Natural killer cell (primary cell): ENCODE measurements at places on chromosomes 13 and 19. TPM values are rescaled to one million over a fixed set of nuclear protein-coding genes. Genes with fewer than 3 reads are reported as not detected.

GRCh38 chr19:10346509-10346908, 7.1 kb upstream of the ICAM3 start:
- no peak for DNase-seq

DNA sequence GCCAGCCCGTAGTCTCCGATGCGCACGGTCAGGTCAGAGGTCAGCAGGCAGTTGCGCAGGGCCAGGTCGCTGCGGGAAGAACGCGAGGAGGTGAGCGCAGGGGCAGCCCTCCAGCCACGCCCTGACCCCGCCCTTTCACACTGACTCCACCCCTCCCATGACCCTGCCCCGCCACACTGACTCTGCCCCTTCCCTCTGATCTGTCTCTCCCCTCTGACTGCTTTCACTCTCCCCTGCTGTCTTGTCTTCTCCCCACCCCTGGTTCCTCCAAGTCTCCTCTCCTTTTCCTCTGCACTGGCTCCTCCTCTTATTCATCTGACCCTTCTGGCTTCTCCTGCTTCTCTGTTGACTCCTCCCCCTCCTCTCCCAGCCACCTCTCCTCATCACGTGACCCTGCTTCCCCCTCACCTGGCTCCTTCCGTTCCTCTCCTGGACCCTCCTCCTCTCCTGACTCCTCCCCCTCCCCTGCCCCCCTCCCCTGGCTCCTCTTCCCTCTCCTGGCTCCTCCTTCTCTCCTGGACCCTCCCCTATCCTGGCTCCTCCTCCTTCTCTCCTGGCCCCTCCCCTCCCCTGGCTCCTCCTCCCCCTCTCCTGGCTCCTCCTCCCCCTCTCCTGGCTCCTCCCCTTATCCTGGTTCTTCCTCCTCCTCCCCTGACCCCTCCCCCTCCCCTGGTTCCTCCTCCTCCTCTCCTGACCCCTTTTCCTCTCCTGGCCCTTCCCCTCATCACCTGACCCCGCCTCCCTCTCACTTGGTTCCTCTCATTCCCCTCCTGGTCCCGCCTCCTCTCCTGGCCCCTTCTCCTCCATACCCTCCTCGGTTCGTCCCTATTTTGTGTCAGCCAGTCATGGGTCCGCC, 9.9 kb downstream of the LMTK3 start:
- DNase-seq: no peak

- DNase-seq: no peak
Observed at GRCh38 chr19:48578891-48579290, 26.9 kb downstream of the SULT2B1 start.

DNA sequence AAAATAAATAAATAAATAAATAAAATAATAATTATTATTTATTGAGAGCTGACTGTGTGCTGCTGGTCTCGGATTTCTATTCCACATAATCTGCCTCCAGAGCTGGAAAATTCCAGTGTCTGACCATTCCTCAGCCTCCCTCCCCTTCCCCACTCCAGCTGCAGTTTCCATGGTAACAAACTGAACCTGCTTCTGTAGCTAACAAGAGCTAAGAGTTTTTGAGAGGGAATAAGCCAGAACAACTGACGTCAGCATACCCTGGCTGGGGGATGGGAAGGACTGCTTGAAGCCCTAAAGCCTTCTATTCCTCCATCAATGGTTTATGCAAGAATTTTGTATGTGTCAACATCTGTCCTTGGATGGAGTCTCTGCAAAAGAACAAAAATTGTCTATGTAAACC, 26.0 kb upstream of the PEG3 start:
- no peak for DNase-seq

DNA sequence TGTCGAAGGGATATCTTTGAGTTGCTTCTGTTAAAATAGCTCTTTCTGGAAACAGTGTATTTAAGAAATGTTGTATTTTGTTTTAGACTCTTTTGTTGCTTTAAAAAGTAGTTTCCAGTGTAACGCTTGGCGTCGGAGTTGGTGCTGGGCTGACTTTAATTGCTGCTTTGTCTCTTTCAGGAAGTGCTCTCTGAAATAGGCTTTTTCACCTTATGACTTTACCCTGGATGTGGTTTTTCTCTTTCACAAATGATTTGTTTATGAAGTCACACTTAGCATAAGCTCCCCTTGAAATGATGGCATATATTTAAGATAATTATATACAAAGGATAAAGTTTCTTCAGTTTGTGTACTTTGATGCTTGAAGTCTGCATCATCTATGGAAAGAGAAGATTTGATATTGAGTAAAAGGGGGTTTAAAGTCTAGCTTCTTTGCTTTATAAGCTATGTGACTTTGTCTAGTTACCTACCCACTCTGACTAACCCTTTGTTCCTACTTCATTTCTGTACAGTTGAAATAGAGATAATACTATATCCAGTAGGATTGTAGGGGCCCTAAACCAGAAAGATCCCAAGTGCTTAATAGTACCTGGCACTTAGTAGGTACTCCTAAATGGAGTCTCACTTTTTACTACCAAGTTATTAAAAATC, at the start of gene GPR18:
TSS of gene GPR18 (minus strand) at position 170 of the 651 bp plus-strand sequence. CDS start 2,507 bp downstream, outside the sequence.
- DNase-seq: peak; percentile 75

DNA sequence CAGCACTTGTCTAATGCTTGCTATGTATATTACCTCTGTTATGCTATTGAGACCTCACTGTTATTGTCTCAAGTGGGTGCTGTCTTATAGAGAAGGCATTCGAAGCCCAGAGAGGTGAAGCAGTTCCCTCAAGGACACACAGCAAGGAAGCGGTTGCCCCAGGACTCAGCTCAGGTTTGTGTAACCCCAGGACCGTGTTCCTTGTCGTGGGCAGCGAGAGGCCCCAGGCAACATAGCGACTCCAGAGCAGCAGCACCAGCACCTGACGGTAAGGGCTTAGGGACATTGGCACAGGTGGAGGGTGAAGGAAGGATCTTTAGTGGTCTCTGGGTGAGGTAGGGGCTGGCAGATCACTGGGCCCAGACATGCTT, 2.4 kb downstream of the KLK15 start:
- no peak for DNase-seq

DNA sequence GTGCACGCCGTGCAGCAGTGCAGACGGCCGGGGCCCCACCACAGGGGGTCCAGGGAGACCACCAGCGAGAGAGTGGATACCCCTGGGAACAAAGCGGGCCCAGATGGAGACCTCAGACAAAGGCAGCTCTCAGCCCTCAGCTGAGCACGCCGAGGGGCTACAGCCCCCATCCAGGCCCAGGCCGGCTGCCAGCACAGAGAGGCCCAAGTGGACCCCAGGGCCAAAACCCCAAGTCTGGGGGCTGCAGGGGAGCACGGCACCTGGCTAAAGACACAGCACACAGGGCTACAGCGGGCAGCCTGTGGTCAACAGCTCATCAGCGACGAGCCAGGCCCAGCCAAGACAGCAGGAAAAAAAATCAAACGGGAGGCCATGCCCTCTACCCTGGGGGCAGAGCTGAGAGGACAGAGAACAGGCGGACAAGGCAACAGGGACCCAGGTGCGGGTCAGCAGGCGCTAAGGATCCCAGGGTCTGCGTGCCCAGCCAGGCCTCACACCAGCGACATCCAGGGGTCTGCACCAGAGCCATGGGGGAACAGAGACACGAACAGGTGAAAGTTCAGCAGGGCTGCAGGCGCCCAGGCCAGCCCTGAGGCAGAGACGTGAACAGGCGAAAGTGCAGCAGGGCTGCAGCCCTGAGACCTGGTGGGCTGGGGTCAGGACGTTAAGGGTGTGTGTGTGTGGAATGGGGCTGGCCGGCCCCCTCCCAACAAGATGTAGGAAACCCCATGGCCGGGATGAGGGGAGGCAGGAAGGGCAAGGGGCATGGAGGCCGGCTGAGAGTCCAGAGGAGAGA, 34.3 kb downstream of the RASA3 start:
- no peak for DNase-seq

- peak; percentile 79 for DNase-seq
Observed at GRCh38 chr19:2327773-2328400, 499 bp downstream of the LSM7 start.

- DNase-seq: no peak
Observed at GRCh38 chr13:52377898-52378297, 28.1 kb downstream of the THSD1 start.

DNA sequence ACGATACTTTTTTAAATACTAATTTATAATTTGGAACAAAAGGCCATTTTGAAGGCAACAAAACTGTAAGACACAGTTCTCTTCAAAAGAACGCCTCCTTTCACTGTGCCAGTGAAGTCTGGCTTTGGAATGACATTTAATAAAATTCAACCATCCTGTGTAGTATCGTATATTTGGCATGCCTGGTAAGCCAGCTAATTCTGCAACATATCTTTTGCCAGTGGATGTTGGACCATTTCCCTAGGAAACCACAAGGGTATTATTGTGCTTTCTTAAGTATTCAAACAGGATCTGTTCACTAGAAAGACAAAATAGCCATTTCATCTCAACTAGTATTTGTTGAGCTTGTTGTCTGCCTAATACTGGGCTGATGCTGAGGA, 111.6 kb downstream of the RGCC start:
- no peak for DNase-seq

DNA sequence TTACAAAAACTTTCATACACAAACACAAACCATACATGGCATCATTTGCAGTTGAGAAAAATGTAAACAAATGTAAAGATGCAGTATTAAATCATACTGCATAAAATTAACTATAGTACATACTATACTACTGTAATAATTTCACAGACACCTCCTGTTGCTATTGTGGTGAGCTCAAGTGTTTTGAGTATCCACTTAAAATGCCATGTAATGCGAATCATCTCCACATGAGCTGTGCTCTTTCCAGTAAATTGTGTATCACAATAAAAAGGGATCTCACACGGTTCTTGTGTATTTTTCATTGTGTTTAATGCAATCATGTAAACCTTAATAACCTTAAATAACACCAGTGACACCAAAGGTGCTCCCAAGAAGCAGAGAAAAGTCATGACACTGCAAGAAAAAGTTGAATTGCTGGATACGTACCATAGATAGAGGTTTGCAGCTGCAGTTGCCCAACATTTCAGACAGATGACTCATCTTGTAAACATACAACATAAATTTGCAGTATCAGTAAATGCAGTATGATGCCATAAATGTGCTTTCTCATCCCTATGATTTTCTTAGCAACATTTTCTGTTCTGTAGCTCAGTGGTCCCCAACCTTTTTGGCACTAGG, 166.6 kb downstream of the RAP2A start:
- no peak for DNase-seq

DNA sequence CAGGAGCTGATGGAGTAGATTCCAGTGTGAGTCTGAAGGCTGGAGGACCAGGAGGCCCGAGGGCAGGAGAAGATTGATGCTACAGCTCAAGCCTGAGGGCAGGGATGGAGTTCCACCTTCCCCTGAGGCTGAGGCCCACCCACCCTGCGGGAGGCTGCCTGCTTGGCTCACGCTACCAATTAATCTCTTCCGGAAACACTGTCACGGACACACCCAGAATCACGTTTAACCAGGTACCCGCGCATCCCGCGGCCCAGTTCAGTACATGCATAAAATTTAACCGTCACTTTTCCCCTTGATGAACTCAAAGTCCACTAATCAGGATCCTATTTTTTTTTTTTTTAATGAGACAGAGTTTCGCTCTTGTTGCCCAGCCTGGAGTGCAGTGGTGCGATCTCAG, 5.2 kb upstream of the ZNF628 start:
- no peak for DNase-seq

DNA sequence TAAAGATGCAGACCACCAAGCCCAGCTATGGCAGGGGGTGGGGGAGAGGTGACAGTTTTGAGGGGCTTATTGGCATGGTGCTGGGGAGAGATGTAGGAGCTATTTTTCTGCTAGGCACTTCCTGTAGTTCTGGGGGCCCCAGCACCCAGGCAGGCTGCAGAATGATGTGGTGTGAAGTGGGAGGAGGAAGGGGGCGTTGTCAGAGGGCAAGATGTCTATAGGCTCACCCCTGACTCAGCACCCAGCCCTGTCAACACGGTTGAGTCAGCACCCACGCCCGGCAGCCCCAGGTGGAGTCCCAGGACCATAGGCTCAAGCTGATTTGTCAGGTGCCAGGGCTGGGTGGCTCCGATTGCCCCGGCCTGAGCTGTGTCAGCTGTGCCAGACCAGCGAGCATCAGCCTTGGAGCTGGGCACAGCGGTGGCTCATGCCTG, 5.8 kb downstream of the KLF2 start:
- peak; percentile 98 for DNase-seq

DNA sequence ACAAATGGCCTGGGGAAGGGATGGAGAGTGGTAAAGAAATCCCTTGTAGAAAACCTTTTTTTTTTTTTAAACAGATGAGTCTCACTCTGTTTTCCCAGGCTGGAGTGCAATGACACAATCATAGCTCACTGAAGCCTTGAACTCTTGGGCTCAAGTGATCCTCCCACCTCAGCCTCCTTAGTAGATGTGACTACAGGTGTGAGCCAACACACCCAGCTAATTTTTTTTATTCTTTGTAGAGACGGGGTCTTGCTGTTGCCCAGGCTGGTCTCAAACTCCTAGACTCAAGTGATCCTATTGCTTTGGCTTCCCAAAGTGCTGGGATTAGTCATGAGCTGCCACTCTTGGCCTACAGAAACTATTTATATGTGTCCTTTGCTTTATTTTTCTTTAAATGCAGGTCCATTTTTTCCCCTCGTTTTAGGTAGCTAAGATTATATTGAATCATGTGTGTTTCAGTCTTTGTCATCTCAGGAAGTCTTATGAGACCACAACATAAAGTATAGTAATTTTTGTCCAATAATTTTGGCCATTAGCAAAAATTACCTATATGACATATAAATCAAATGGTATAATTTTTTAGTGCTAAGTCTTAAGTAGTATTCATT, 10.5 kb downstream of the LPAR6 start:
- DNase-seq: no peak

- DNase-seq: no peak
Observed at GRCh38 chr13:24893863-24894262, 129.9 kb downstream of the RNF17 start.

DNA sequence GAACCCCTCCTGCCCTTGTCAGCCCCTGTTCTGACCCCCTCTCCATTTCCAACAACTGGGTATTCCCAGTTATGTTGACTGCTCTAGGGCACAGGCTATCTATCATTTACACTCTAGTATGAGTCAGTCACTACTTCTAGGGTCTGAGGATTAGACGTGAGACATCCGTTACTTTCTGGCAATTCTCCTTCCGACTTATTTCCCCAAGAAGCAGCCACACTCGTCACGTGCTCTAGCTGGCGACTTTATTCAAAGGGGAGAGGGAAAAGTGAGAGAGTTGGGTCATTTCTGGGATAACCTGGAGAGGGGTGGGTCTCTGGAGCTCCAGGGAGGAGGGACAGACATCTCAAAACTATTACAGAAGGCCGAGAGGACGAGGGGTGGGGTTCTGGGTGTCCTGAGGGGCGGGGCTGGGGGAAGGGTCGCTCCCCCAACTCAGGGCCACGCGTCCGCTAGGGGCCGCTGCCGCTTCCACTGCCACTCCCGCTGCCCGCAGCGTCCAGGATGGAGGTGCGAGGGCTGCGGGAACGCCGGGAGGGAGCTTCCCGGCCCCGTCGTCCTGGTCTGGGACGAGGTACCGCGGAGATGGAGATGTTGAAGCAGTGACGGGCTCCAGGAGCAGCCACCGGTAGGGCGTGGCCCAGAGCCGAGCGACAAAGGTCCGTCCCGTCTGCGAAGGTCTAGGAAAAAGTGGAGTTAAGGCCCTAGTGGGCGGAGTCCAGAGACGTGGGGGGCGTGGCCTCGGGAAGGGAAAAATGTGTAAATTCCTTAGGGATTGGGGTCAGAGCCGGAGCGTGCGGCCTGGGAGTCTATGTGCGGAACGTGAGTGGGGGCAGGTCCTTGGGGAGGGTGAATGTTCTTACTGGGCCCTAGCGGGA, 8.9 kb downstream of the RTBDN start:
- no peak for DNase-seq

- DNase-seq: peak; percentile 98
Observed at GRCh38 chr19:39403331-39404312, 3.0 kb upstream of the ZFP36 start.

The RB1 gene
- total RNA-seq: 25.5 TPM

The CACNG6 gene
- not detected for total RNA-seq

The TMEM255B gene
- 3.0 TPM for total RNA-seq

The ARHGAP33 gene
- 39.3 TPM for total RNA-seq

The RAB3A gene
- 7.8 TPM for total RNA-seq
